ENCODE measurements at places on chromosomes 13 and 19.

GRCh38 chr19:33629826-33630375, 8.1 kb downstream of the CHST8 start:
- DNase-seq = no peak

- DNase-seq = no peak
Measured at GRCh38 chr13:48570216-48570828, 37.4 kb upstream of the RCBTB2 start.

DNA sequence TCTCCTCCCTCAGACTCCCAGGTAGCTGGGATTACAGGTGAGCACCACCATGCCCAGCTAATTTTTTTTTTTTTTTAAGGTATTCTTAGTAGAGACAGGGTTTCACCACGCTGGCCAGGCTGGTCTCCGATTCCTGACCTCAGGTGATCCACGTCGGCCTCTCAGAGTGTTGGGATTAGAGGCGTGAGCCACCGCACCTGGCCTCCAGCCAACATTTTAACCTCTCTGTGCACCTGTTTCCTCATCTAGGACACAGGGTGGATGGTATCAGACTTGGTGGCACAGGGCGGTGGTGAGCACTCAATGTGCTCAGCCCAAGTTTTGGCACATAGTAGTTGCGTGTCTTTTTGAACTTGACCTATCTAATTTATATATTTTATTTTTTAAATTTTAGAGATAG, 12.5 kb downstream of the APBA3 start:
- no peak for DNase-seq

DNA sequence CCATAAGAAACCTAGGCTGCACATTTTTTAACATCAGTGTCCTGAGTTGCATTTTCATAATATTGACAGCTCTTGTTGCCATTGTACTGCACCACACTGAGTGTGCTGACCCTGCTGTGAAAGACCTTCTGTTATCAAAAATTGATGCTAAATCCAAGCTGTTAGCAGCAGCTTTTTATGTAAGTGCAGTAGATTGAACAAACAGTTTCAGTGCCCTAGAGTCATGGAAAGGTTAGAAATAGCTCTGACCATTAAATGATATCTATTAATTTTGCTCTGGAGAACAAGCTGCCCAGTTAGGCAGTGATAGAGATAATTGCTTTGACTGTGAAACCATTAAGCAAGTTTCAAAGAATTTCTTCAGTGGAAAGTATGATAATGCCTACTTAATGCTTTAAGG, 1289.2 kb upstream of the PCDH20 start:
- no peak for DNase-seq

GRCh38 chr19:29812080-29812880, 489 bp downstream of the CCNE1 start:
- no peak for DNase-seq

DNA sequence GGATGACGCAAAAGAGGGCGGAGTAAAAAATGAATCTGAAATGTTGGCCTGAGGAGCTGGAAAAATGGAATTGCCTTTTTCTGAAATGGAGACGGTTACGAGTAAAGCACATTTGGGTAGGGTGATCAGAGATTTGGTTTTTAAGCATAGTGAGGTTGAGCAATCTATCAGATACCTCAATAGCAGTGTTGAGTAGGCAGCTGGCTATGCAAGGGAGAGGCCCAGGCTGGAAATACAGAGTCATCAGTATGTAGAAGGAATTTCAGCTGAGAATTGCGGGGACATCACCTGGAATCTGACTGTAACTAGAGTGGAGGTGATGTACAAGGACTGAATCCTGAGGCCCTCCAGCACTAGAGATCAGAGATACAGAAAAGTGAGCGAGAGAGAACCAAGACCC, 224.8 kb downstream of the LMO7 start:
- DNase-seq = no peak

- DNase-seq = no peak
Measured at GRCh38 chr19:49453757-49454240, 774 bp downstream of the ALDH16A1 start.

DNA sequence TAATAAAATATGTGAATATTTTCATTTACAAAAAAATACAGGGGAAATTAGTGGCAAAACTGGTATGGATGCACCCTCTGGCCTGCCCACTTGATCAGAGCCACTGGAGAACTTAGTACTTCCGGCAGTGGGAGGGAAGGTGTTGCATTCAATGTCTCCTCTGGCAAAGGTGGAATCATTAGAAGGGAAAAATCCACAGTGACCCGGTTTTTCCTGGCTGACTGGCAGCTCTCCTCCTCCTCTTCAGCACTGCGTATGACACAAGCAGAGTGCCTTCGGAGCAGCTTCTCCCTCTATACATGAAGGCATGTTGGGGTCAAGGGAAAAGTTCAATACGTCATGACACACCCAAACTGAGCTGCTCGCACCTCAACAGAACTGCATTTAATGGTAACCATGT, 102.0 kb upstream of the SLC15A1 start:
- no peak for DNase-seq

- DNase-seq = no peak
Measured at GRCh38 chr13:28268800-28269223, 130.5 kb downstream of the PAN3 start.

- DNase-seq = no peak
Measured at GRCh38 chr13:78160793-78161192, 242.2 kb upstream of the EDNRB start.

DNA sequence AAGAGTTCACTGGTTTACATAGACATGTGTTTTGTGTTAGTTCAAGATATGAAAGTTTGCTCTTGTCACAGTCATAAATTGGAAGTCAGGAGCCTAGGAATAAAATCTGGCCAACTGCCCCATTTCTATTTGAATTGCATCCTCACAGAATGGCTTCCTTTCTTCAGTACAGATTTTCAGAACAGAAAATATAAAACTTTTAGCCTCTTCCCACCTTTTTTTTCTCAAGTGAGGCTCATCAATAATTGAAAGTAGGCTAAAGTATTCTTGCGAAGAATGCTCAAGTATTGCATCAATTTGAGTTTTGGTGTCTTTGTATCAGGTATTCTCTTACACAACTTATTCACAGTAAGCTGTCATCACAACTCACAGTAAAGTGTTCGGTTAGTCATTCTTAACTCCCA, 802.7 kb downstream of the PCDH9 start:
- DNase-seq = no peak
